ENCODE measurements at places on chromosomes 4 and X.

DNA sequence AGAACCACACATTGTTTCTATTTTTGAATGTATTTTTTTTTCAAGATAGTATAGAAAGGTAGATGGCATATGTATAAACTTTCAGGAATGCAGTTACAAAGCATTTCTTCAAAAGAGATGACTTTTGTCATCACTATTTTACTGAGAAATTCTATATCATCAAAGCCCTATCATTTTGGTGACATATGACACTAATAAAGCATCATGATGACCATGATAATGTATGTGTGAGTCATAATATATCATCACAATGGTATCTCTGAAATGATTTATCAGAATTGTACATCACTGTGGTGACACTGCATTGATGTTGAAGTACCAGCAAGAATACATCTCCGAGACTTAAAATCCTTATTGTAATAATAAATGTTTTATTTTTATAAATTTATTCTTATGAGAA, 1740.8 kb downstream of the PCDH7 start:
- peak; percentile 15 for DNase-seq

- DNase-seq: no peak
Measured at GRCh38 chrX:68480969-68481368, 17.9 kb upstream of the YIPF6 start.

DNA sequence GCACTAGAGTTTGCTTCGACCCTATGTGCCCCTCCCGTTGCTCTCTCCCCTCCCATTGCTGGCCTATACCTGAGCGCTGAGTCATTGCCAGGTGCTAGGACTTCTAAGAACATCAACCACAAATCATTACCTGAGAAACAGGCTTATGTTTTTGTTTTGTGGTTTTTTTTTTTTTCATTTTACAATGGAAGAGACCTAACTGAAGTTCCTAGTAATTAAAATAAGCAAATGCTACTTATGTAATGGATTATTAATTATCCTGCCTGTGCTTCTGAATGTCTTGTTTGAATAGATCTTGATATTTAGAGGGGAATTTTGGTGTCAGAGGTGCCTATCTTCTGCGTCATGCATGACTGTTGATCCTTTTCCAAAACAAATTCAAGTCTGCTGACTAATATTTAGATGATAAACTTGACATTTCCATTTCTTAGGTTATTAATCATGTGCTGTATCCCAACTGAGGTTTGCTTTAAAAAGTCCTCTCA, 275.4 kb upstream of the CPEB2 start:
- peak; percentile 41 for DNase-seq

- peak; percentile 79 for DNase-seq
Measured at GRCh38 chr4:185039508-185040273, 21.4 kb downstream of the HELT start.

- no peak for DNase-seq
Measured at GRCh38 chrX:13828392-13828791, 11.5 kb upstream of the GPM6B start.
